Activated naive CD8-positive, alpha-beta T cell treated with anti-CD3 and anti-CD28 coated beads, Interleukin-2, amount 50 U/mL, for 24 hours (primary cell): ENCODE measurements at places on chromosomes 7 and 10.

DNA sequence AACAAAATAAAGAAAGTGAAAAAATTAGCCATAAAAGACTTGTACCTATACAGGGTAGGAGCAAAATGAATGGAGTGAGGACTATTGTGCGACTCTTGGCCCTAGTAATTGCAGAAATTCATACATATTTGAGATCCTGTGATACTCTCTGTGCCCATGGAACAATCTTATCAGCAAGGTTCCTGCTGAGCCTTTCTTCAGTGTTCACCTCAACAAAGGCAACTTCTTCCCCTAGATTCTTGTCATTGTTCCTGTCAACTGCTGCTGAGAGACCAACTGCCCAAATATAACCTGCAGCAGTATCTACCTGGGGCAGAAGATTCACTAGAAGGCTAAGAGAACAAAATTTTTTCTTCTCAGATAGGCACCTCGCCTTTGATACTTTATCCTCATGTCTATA lies 187.4 kb downstream of the NEBL start:
- no peaks in the 10 kb centered on the region for H3K36me3 ChIP-seq
- H3K27me3 ChIP-seq, result no peaks in the 10 kb centered on the region
- no peak overlapping the region for H3K27ac ChIP-seq
- DNase-seq, result no peak
- H3K4me1 ChIP-seq, result no peaks in the 10 kb centered on the region
- no peak overlapping the region for H3K4me3 ChIP-seq

- no peaks in the 10 kb centered on the region for H3K36me3 ChIP-seq
- no peak overlapping the region for H3K4me3 ChIP-seq
- no peaks in the 10 kb centered on the region for H3K4me1 ChIP-seq
- DNase-seq, result no peak
- H3K27me3 ChIP-seq, result no peaks in the 10 kb centered on the region
Measured at GRCh38 chr10:66941491-66941890, 15.7 kb downstream of the LRRTM3 start.

GRCh38 chr7:106281585-106282318 lies 3.0 kb downstream of the NAMPT start:
- H3K4me1 ChIP-seq, result peaks cover 61% of the 10 kb centered on the region
- peak overlapping the region; percentile 98 for H3K4me3 ChIP-seq
- H3K36me3 ChIP-seq, result peaks cover 72% of the 10 kb centered on the region
- H3K27ac ChIP-seq, result peak overlapping the region; percentile 99
- no peak for DNase-seq
- H3K27me3 ChIP-seq, result no peaks in the 10 kb centered on the region

DNA sequence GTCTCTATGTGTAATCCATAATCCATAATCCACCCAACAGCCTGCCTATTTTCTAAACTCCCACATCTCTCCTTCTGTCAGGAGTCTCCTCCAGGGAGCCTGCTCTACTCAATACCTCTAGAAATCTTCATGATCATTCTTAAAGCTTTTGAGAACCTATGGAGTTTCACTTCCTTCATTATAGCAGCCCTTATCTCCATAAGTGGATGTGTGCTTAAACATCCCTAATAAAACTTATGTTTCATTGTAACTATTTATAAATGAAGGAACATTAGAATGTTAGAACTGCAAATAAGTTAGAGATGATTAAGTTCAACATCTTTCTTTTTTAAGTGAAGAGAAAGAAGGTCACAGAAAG lies 8.5 kb downstream of the CPED1 start:
- no peak overlapping the region for H3K27ac ChIP-seq
- no peak for DNase-seq
- no peak overlapping the region for H3K4me3 ChIP-seq
- peaks cover 18% of the 10 kb centered on the region for H3K4me1 ChIP-seq

- DNase-seq, result no peak
- no peak overlapping the region for H3K27ac ChIP-seq
- H3K4me3 ChIP-seq, result no peak overlapping the region
- H3K4me1 ChIP-seq, result no peaks in the 10 kb centered on the region
- H3K27me3 ChIP-seq, result peaks cover 4% of the 10 kb centered on the region
Measured at GRCh38 chr7:101555269-101555920, 73.7 kb downstream of the MYL10 start.

DNA sequence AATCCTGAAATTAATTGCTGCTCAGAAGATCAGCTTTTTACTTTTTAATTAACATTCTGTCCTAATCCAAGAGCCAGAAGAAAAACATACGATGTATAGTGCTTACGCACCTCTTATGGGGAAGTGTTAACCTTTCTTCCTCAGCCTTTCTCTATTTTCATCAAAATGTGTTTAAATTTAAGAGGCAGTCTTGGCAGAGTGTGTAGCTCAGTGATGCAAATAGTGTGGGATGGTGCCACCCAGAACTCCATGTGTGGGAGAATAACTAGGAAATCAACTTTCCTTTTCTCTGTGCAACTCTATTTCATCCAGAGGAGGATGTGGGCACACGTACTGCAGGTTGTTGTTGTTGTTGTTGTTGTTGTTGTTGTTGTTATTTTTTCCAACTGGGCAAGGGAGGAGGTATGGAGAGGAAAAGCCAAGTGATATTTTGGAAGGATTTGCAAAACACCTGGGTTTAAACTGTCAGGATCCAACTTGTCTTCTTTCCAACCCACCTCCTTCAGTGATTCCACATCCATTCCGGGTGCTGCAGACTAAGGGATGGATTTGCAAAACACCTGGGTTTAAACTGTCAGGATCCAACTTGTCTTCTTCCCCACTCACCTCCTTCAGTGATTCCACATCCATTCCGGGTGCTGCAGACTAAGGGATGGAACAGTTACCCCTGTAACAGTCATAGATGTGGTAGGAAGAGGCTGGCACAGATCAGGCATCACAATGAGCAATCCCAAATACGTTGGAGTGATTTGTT lies 19.8 kb downstream of the ELMO1 start:
- peaks cover 67% of the 10 kb centered on the region for H3K4me1 ChIP-seq
- H3K27me3 ChIP-seq, result no peaks in the 10 kb centered on the region
- DNase-seq, result no peak
- peaks cover 15% of the 10 kb centered on the region for H3K36me3 ChIP-seq
- H3K27ac ChIP-seq, result no peak overlapping the region

GRCh38 chr10:1410469-1411395 lies 326.6 kb downstream of the ADARB2 start:
- peaks cover 2% of the 10 kb centered on the region for H3K4me1 ChIP-seq
- H3K27ac ChIP-seq, result no peak overlapping the region
- no peaks in the 10 kb centered on the region for H3K36me3 ChIP-seq
- H3K27me3 ChIP-seq, result peaks cover 24% of the 10 kb centered on the region
- H3K4me3 ChIP-seq, result no peak overlapping the region
- no peak for DNase-seq

GRCh38 chr7:825386-825785 lies 6.9 kb upstream of the SUN1 start:
- peaks cover 42% of the 10 kb centered on the region for H3K4me1 ChIP-seq
- peaks cover 34% of the 10 kb centered on the region for H3K36me3 ChIP-seq
- H3K27ac ChIP-seq, result no peak overlapping the region
- H3K4me3 ChIP-seq, result no peak overlapping the region
- DNase-seq, result no peak

DNA sequence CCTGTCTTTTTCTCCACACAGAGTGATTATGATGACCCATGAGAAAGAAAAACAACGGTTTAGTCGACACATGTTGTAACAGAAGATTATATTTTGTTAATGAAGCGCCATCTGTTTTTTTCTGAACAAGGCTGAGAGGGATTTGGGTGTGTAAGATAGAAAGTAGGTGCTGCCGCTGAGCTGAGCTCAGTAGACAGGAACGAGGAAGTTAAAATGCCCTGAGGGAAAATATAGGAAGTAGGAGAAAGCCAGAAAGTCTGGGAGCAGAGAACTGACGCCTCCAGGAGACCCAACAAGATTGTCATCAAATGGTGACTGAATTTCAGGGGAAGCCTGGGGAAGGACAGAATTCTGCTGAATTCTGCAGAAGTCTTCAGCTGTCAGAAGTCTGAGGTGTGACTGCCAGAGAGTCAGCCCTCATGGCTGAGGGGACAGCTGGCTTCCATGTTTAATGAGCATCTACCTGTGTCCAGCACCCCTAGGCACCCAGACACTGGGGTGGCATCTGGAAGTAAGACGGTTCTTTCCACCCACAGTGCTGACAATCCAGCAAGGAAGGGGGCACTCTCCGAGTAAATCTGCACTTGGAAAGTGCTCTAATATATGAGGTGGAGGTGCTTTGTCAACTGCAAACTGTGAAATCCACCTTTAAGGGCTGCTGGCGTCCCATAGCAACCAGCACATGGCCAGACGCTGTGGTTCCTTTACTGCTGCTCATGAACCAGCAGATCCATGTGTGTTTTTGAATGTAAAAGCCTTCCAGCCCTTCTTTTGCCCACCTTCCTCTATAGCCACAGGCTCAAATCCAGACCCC lies 12.5 kb upstream of the TSPAN15 start:
- no peaks in the 10 kb centered on the region for H3K36me3 ChIP-seq
- H3K4me1 ChIP-seq, result no peaks in the 10 kb centered on the region
- H3K27ac ChIP-seq, result no peak overlapping the region
- H3K27me3 ChIP-seq, result peaks cover 9% of the 10 kb centered on the region

DNA sequence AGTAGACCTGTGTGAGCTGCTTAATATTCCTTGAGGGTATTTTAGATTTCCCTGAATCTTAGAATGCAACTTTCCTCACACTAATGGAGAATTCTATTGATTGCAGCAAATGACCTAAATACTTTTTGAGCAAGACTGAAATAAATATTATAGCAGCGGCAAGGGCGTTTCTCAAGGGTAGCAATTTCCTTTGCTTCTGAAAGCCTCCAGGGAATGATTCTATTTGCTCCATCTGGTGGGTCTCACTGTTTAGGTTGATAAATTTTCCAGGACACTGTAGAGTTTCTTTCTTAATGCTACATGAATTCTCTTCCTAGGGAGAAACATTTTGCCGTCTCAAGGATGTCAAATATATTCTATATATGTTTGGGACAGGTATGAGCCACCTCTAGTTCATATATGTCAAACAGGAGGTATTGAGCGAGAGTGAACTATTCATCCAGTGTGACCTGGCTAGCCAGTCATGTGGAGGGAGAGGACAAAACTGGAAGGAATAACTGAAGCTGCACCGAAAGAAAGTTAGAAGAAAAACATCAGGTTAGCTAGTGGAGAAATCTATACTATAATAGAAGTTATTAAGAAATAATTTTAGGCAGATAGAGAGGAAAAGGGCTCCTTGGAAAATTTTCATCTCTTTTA lies 57.9 kb upstream of the FZD8 start:
- no peaks in the 10 kb centered on the region for H3K4me1 ChIP-seq
- H3K4me3 ChIP-seq, result no peak overlapping the region
- no peak overlapping the region for H3K27ac ChIP-seq
- DNase-seq, result no peak
- no peaks in the 10 kb centered on the region for H3K36me3 ChIP-seq

DNA sequence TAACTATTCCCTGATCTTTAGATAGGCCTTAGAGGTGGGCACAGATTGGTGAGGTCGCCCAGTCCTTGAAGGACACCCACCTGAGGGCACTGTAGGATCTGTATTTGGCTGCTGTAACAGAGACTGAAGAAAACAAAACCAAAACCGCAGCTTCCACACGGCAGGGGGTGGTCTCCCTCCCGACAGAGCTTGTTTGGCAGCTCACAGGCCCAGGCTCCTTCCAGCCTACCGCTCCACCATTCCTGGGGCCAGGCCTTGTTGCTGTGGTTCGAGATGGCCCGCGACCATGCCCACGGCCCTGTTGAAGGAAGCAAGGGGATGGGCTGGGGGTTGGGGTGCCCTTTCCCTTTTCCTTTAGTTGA lies 30.4 kb downstream of the ZNF783 start:
- DNase-seq, result no peak
- H3K36me3 ChIP-seq, result peaks cover 4% of the 10 kb centered on the region
- peaks cover 13% of the 10 kb centered on the region for H3K4me1 ChIP-seq
- H3K4me3 ChIP-seq, result no peak overlapping the region
- H3K27me3 ChIP-seq, result no peaks in the 10 kb centered on the region

- DNase-seq, result no peak
- no peak overlapping the region for H3K27ac ChIP-seq
- H3K4me3 ChIP-seq, result no peak overlapping the region
- H3K36me3 ChIP-seq, result no peaks in the 10 kb centered on the region
- H3K4me1 ChIP-seq, result peaks cover 12% of the 10 kb centered on the region
Measured at GRCh38 chr7:135831455-135832195, 83.0 kb upstream of the FAM180A start.

DNA sequence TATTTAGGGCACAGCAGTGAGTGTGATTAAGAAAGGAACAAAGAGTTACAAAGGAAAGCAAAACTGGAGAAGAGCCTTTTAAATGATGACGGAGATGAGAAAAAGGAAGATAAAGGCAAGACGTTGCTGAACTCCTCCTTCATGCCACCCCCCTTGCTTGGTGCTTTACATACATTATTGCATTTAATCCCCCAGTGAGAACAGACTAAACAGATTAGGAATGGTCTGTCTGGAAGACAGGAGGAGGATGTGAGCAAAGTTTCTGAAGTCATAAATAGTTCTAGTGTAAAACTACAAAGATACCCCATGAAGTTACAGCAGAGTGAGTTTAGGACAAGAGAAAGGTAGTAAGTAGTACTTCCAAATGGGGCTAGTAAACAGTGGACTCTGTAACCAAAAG lies 113.5 kb downstream of the PLCE1 start:
- H3K36me3 ChIP-seq, result no peaks in the 10 kb centered on the region
- H3K27ac ChIP-seq, result no peak overlapping the region
- no peak for DNase-seq
- H3K27me3 ChIP-seq, result peaks cover 2% of the 10 kb centered on the region
- H3K4me1 ChIP-seq, result no peaks in the 10 kb centered on the region

DNA sequence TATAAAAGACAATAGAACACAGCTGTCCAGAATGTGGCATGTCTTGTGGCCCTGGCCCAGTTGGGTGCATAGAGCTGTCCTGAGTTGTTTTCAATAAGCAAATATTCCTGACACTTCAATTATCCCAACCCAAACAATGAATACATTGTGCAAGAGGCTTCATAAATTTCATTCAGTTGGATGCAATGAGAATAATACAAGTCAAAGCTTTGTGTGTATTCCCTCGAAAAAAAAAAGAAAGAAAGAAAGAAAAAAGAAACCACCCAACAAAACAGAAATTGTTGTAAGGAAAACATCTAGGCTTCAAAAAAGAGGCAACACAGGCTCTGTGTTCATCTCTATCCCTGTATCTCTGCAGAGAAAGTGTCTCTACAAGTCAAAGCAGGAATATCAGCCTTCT lies 138.7 kb upstream of the ADO start:
- H3K36me3 ChIP-seq, result no peaks in the 10 kb centered on the region
- no peak overlapping the region for H3K4me3 ChIP-seq
- H3K4me1 ChIP-seq, result peaks cover 12% of the 10 kb centered on the region
- DNase-seq, result no peak
- H3K27me3 ChIP-seq, result peaks cover 3% of the 10 kb centered on the region
- H3K27ac ChIP-seq, result no peak overlapping the region

- no peak overlapping the region for H3K4me3 ChIP-seq
- no peaks in the 10 kb centered on the region for H3K4me1 ChIP-seq
- H3K27ac ChIP-seq, result no peak overlapping the region
Measured at GRCh38 chr10:108749042-108749441, 1174.3 kb downstream of the XPNPEP1 start.

GRCh38 chr7:140656548-140657515 lies 15.9 kb upstream of the ADCK2 start:
- peaks cover 16% of the 10 kb centered on the region for H3K4me1 ChIP-seq
- H3K36me3 ChIP-seq, result no peaks in the 10 kb centered on the region
- H3K4me3 ChIP-seq, result peak overlapping the region; percentile 65

GRCh38 chr10:108848046-108848445 lies 1075.3 kb downstream of the XPNPEP1 start:
- peaks cover 1% of the 10 kb centered on the region for H3K4me1 ChIP-seq
- H3K27ac ChIP-seq, result no peak overlapping the region
- DNase-seq, result no peak
- H3K27me3 ChIP-seq, result no peaks in the 10 kb centered on the region
